Activated T-cell treated with anti-CD3 and anti-CD28 coated beads for 48 hours (primary cell): ENCODE measurements at places on chromosomes 2 and 18.

- no peak for DNase-seq
Measured at GRCh38 chr2:83068714-83069113, 1390.4 kb downstream of the SUCLG1 start.

- peak; percentile 41 for DNase-seq
Measured at GRCh38 chr18:26133652-26134051, at the start of gene PSMA8. Gene PSMA8 (plus strand): TSS chr18:26133869. CDS start chr18:26133966, 97 bp downstream.

DNA sequence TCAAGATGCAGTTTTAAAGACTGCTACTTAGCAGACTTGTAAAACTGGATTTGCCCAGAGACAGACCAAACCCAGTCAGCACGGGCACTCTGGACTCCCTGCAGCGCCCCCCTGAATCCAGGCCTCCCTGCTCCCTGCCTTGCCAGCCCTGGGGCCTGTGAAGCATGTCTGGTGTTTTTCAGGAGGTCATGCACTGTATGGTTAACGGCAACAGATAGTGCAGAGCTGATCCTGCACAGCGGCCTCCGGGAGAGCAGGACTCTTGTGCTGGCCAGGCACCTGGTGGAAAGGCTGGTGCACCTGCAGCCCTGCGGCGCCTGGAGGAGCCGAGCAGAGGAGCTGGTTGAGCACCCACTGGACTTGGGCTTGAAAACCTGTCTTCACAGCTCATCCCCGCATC lies 30.4 kb downstream of the HDAC4 start:
- no peak for DNase-seq

DNA sequence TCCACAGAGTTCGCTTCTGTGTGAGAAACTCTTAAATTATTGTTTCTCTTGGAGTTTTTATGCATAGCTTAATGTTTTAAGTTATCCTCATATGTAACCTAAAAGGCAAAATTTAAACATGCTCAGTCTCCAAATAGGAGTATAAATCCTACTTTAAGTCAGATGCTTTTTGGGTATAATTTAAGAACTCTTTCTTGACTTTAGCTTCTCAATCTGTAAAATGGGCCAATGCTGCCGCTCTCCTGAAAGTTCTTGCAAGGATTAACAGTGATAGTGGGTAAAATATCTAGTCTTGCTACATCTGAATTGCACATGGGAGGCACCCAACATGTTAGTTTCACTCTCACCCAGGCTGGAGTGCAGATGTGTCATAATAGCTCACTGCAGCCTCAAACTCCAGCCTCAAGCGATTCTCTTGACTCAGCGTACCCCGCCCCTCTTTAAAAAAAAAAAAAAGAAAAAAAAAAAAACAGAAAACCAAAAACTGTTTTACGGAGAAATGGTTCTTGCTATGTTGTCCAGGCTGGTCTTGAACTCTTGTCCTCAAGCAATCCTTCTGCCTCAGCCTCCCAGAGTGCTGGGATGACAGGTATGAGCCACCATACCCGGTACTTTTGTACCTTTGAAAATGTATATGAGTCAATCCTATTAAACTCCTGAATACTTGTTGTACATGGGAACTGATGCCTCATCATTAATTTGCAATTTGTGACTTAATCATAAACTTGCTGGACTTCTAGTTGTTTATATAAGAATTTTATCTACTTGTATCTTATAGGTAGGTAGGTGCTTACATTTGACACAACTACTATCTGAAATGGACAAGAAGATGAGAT lies 1.8 kb downstream of the FBXO48 start:
- DNase-seq, result peak; percentile 30

GRCh38 chr18:74514860-74515495 lies 18.8 kb downstream of the CNDP2 start:
- no peak for DNase-seq

DNA sequence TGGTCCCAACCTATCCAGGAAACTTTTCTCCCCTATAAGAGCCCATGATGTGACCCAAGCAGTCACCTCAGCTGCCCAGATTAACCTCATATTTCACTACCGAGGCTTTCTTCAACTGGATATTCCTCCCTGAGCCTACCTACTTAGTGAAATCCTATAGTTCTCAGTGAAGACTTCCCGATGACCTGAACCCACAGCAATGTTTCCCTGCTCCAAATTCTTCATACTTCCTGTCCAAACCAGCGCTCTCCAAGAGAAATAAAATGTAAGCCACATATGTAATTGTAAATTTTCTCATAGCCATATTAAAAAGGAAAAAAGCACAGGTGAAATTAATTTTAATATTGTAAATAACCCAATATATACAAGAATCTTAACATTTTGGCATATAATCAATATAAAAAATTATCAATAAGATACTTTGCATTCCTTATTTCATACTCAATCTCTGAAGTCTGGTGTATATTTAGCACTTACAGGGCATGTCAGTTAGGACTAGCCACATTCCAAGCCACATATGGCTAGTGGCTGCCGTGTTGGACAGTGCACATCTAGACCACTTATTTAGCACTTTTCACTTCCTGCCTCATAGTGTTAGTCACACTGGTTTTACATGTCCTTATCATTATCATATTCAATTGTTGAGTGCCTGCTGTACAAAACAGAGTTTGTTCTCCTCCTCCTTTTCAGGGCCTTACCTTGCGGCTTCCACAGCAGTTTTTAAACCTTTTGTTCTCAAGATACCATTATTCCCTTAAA lies 1.9 kb upstream of the STAT4 start:
- no peak for DNase-seq

GRCh38 chr2:74864728-74865722 lies 31.1 kb downstream of the HK2 start:
- DNase-seq, result no peak

- no peak for DNase-seq
Measured at GRCh38 chr2:203559641-203560040, 24.5 kb upstream of the RAPH1 start.

DNA sequence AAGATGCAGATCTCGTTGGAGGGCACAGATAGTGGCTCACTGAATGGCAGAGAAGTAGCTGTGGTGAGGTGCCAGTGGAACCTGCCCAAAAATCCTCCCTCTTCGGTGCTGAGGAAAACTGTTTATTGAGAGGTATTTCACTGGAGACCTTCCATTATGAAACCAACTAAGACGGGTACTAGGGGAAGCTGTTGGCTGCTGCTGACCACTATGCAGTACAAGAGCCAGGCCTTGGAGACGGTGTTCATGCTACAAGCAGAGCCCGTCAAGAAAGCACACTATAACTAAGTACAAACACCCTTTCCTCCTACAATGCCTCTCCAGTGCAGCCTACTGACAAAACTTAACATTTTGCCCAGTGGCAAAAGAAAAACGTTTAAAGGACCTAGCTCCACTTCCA lies 4.6 kb downstream of the ARL5A start:
- DNase-seq, result no peak

GRCh38 chr18:11070593-11070992 lies 78.8 kb downstream of the PIEZO2 start:
- no peak for DNase-seq

- no peak for DNase-seq
Measured at GRCh38 chr2:100237163-100237562, 85.1 kb downstream of the LONRF2 start.

- no peak for DNase-seq
Measured at GRCh38 chr18:35508746-35509338, 11.1 kb upstream of the INO80C start.

- no peak for DNase-seq
Measured at GRCh38 chr2:163658556-163658955, 77.3 kb downstream of the FIGN start.

DNA sequence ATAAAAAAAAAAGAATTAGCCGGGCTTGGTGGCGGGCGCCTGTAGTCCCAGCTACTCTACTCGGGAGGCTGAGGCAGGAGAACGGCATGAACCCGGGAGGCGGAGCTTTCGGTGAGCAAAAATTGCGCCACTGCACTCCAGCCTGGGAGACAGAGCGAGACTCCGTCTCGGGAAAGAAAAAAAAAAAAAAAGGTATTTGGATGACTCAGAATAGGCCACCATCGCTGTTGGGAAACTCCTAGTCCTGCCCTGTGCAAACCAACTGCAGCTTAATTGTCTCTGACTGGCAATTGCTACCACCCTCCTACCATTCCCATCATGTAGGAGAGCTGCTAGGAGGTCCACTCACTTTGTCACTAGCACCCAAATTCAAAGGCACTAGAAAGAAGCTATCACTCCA lies 43.5 kb downstream of the ATP8B1 start:
- no peak for DNase-seq

DNA sequence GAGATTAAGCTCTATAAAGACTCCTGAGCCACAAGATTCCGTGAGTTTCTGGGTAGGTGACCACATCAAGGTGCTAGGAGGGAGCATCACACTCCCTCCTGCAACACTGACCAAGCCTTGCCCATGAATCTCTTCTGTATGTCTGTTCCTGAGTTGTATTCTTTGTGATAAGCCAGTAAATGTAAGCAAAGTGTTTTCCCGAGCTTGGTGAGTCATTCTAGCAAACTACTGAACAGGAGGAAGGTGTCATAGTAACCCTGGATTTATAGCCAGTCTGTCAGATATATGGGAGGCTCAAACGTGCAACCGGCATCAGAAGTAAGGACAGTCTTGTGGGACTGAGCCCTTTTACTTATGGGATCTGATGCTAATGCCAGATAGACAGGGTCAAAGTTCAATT lies 346.1 kb upstream of the KYNU start:
- DNase-seq, result no peak

DNA sequence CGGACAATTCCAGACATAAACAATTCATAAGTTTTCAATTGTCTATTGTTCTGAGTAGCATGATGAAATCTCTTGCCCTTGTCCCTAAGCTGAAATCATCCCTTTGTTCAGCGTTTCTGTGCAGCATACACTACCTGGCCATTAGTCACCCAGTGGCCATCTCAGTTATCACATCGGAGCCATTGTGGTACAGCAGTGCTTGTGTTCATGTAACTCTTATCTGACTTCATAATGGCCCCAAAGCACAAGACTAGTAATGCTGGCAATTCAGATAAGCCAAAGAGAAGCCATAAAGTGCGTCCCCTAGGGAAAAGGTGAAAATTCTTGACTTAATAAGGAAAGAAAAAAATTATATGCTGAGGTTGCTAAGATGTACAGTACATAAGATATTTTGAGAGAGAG lies 127.2 kb downstream of the FHOD3 start:
- DNase-seq, result no peak

GRCh38 chr2:10032746-10033105 lies 10.6 kb upstream of the KLF11 start:
- DNase-seq, result no peak

- DNase-seq, result no peak
Measured at GRCh38 chr18:76530846-76531245, 35.8 kb upstream of the ZNF516 start.

DNA sequence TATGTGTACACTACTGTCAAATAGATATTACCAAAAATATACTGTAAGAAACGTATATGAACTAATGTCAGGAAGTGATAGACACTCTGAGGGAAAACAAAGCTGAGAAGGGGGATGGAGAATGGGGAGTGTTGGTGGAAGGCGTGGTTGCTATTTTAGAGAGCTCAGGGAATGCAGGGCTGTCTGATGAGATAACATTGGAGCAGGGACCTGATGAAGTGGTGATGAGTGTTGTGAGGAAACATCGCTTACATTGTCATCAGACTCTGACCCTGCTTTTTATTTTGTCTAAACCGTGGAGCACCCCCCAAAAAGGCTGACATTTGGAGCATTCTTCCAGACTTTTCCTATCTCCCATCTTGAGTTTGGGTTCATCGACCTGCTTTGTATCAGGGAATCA lies 194.7 kb downstream of the LTBP1 start:
- no peak for DNase-seq

DNA sequence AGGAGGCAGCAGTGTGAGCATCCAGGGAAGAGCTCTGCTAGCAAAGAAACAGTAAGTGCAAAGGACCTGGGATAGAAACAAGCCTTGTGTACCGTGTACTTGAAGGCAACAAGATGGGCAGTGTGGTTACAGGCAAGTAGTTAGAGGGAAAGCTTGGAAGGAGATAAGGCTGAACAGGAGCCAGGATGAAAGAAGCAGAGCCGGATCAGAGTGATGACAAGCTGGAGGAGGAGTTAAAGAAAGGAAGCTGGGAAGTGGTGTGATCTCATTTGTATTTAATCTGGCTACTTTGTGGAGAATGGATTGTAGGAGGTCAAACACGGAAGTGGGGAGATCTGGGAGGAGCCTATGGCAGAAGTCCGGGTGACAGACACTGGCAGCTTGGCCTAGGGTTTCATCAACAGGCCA lies 44.7 kb upstream of the VPS54 start:
- DNase-seq, result no peak
